ENCODE measurements at places on chromosomes 12 and 14.
A peak's percentile ranks its signal among the peaks of the same experiment; 100 is the strongest.

GRCh38 chr14:86933460-86933859 is 1059.5 kb downstream of the GALC start:
- no peak for DNase-seq

DNA sequence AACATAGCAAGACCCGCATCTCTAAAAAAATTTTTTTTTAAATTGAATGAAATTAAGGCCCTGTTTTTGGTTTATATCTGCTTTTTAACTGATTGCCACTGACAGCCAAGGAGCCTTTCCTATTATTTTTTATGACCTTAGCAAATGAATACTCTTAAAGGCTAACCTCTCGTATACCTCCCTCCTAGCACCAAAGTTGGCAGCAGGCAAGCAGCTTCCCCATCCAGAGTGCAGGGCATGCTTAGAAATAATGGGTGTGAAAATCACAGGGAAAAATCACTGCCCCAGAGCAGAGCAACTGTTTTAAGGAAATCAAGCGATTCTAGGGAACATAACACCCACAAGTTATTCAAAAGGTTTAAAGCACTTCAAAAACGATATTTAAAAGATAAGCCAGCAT is 20.7 kb downstream of the HAL start:
- no peak for DNase-seq

DNA sequence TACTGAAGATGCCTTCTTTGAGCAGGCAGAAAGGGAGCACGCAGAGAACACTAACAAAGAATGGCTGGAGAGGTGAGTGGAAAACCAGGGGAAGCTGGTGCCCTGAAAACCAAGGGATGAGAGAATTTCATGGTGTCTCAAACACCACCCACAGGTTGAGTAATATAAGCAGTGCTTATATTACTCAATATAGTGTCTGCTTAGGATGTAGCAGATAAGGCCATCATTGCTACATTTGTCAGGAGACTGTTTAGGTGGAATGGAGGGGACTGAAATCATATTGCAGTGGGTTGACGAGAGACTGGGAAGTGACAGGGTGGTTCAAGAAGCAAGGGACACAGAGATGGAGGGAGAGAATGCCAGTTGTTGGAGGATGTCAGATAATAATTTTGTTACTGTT is 20.6 kb downstream of the PKP2 start:
- DNase-seq, result no peak

DNA sequence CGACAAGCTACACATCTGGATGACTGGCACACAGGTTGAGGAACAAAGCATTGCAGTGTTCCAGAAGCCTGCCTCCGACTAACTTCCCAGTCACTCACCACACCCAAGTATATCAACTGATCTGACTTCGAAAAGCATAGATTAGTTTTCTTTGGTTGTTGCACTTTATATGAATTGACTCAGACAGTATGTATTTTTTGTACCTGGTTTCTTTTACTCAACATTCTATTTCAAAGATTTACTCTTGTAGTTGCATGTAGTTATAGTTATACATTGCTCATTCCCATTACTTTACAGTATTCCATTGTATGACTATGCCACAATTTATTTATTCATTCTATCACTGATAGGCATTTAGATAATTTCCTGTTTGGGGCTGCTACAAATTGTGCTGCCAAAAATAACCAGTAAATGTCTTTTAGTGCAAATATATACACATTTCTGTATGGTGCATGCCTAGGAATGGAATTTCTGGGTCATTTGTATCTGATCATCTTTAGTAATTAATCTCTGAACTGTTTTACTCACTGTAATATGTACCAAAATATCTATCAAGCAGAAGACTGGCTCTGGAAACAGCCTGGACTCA is 17.8 kb downstream of the PLCZ1 start:
- no peak for DNase-seq

DNA sequence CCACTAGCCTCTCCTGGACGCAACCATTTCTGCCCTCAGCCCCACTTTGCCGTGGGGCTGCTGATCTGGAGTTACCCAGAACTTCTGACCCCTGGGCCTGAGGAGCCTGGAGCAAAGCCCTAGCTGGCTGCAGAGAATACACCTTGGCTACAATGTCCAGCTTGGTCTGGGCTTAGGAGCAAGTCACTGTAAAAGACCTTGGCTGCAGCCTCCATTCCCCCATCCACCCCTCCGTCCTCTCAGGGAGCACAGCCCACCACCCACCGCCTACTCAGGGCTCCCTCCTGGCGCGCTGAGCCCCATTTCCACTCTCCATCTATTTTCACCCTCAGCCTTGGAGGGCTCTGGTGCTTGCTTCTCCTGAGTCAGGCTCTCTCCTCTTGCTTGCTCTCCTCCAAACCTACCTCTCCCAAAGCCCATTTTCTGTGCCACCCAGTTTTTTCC is 42.9 kb downstream of the ERH start:
- DNase-seq, result no peak

- peak; percentile 40 for DNase-seq
These were observed 1165.4 kb downstream of the TMEM121 start for GRCh38 chr14:106691601-106692291.

DNA sequence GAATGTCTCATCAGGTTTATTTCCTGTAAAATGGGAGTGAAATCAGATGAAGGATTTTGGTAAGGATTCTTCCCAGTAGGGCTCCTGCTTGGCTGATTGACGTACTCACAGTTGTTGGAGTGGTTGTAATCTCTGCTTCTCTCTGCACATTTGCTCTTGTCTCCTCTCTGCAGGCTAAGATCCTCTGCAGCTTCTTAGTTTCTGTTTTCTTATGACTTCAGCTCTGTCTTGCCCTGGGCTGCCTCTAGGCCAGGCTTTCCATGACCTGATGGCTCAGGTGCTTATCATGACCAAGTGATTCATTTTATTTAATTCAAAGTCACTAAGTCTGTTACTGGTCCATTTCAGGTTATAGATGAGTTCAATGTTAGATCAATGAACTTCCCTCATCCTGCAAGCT is 394.5 kb upstream of the DDHD1 start:
- no peak for DNase-seq
